Activated CD4-positive, alpha-beta memory T cell treated with anti-CD3 and anti-CD28 coated beads, Interleukin-2, amount 10 ng/mL, durations not matched to agents 7 days and 5 days (primary cell): ENCODE measurements at places on chromosomes 7 and 10.

GRCh38 chr10:86261941-86262687 lies 104.5 kb downstream of the GRID1 start:
- no peak overlapping the region for H3K27ac ChIP-seq
- peaks cover 30% of the 10 kb centered on the region for H3K27me3 ChIP-seq
- no peaks in the 10 kb centered on the region for H3K4me1 ChIP-seq
- no peak overlapping the region for H3K4me3 ChIP-seq
- H3K36me3 ChIP-seq: no peaks in the 10 kb centered on the region

- H3K27me3 ChIP-seq: no peaks in the 10 kb centered on the region
- H3K4me3 ChIP-seq: no peak overlapping the region
- no peak overlapping the region for H3K27ac ChIP-seq
- no peak for DNase-seq
Observed at GRCh38 chr7:132828502-132828901, 252.2 kb upstream of the PLXNA4 start.

GRCh38 chr7:5452937-5453540 lies 29.4 kb upstream of the TNRC18 start:
- no peak overlapping the region for H3K27ac ChIP-seq
- no peak for DNase-seq
- no peaks in the 10 kb centered on the region for H3K36me3 ChIP-seq
- no peaks in the 10 kb centered on the region for H3K4me1 ChIP-seq
- peaks cover 5% of the 10 kb centered on the region for H3K27me3 ChIP-seq

GRCh38 chr7:129828989-129829736 lies 123.6 kb downstream of the UBE2H start:
- peaks cover 24% of the 10 kb centered on the region for H3K4me1 ChIP-seq
- H3K36me3 ChIP-seq: peaks cover 6% of the 10 kb centered on the region
- H3K27me3 ChIP-seq: no peaks in the 10 kb centered on the region
- DNase-seq: peak; percentile 54
- no peak overlapping the region for H3K4me3 ChIP-seq

GRCh38 chr7:85512790-85513189 lies 325.9 kb upstream of the SEMA3D start:
- H3K4me3 ChIP-seq: no peak overlapping the region
- H3K27ac ChIP-seq: no peak overlapping the region
- H3K36me3 ChIP-seq: no peaks in the 10 kb centered on the region
- no peaks in the 10 kb centered on the region for H3K27me3 ChIP-seq
- no peaks in the 10 kb centered on the region for H3K4me1 ChIP-seq
- no peak for DNase-seq

GRCh38 chr10:85849315-85849714 lies 517.3 kb downstream of the GRID1 start:
- H3K4me1 ChIP-seq: peaks cover 6% of the 10 kb centered on the region
- H3K27me3 ChIP-seq: no peaks in the 10 kb centered on the region
- DNase-seq: no peak
- no peak overlapping the region for H3K27ac ChIP-seq
- H3K4me3 ChIP-seq: no peak overlapping the region

DNA sequence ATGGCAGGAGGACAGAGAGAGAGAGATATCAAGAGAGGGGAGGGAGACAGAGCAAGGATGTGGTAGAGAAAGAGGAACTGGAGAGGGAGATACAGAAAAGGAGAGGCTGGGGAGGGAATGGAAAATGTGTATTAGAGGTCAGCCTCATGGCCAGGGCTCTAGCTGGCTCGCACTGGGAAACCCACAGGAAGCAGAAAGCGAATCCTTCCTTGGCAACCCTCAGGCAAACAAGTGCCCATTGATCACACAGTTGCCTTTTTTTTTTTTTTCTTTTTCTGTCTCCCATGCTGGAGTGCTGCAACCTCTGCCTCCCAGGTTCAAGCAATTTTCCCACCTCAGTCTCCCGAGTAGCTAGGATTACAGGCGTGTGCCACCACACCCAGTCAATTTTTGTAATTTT lies 391.2 kb downstream of the TYW1 start:
- H3K27ac ChIP-seq: no peak overlapping the region
- H3K4me3 ChIP-seq: no peak overlapping the region
- H3K27me3 ChIP-seq: no peaks in the 10 kb centered on the region

- no peaks in the 10 kb centered on the region for H3K4me1 ChIP-seq
- no peaks in the 10 kb centered on the region for H3K36me3 ChIP-seq
- no peak overlapping the region for H3K27ac ChIP-seq
- no peak for DNase-seq
Observed at GRCh38 chr10:60986791-60987190, 42.8 kb upstream of the RHOBTB1 start.

GRCh38 chr10:101938305-101939007 lies 94.9 kb upstream of the KCNIP2 start:
- H3K4me1 ChIP-seq: no peaks in the 10 kb centered on the region
- no peak for DNase-seq

DNA sequence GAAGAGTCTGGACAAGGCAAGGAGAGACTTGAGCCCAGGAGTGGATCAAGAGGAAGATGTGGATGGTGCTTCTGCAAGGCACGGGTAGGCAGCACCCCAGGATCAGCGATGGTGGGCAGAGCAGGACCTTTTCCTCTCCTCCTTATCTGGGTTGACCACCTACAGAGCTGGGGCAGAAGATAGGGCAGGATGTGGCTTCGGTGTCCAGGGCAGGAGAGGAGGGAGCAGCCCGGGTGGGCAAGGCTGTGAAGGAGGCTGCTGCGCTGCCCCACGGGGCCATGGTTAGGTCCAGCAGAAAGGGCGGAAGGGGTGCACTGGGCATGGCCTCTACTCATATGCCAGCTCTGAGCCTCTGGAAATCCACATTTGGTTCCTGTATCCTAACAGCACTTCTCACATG lies 20.0 kb upstream of the PARP12 start:
- H3K27me3 ChIP-seq: peaks cover 9% of the 10 kb centered on the region
- H3K4me3 ChIP-seq: no peak overlapping the region
- peaks cover 9% of the 10 kb centered on the region for H3K36me3 ChIP-seq
- H3K4me1 ChIP-seq: peaks cover 33% of the 10 kb centered on the region

DNA sequence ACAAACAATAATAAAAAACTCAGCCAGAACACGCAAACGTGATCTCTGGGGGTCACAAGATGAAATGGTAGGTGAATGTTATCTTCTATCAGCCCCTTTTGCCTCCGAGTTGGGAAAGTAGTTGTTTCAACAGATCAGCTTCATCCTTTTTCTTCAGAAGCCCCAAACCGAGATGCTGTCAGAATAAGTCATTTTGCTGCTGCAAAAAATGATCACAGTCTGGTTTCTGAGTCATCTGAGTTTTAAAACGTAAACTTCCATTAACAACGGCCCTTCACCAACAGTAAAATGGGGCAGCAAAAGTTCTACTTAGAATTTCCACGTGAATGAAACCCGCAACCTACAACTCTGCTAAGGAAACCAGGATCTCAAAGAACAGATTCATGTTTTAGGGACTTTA lies 44.9 kb downstream of the JCAD start:
- peaks cover 32% of the 10 kb centered on the region for H3K27me3 ChIP-seq
- H3K36me3 ChIP-seq: no peaks in the 10 kb centered on the region
- H3K4me3 ChIP-seq: no peak overlapping the region
- DNase-seq: no peak

DNA sequence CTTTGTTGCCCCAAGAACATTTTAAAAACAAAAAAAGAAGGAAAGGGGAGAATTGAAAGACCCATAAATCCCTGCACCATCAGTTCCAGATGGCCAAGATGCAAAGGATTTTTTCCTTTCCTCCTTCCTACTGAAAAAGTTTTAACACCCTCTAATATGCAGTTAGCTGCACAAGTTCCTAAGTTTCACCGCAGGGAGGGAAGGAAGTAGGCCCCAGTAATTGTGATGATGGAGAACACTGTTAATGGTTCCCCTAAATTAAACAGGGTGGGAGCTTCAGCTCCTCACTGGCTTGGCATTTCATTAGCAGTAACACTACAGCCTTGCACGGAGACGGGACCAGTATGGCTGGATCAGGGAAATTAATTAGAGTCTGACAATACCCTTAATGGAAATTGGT lies 63.7 kb upstream of the PPIF start:
- peaks cover 61% of the 10 kb centered on the region for H3K4me1 ChIP-seq
- H3K27ac ChIP-seq: no peak overlapping the region
- no peak for DNase-seq

- no peak for DNase-seq
- no peaks in the 10 kb centered on the region for H3K4me1 ChIP-seq
- no peaks in the 10 kb centered on the region for H3K27me3 ChIP-seq
- H3K27ac ChIP-seq: no peak overlapping the region
- no peak overlapping the region for H3K4me3 ChIP-seq
Observed at GRCh38 chr10:86293396-86293791, 73.2 kb downstream of the GRID1 start.

GRCh38 chr7:23956772-23957576 lies 247.0 kb downstream of the STK31 start:
- no peaks in the 10 kb centered on the region for H3K36me3 ChIP-seq
- peaks cover 7% of the 10 kb centered on the region for H3K4me1 ChIP-seq
- DNase-seq: no peak
- H3K27me3 ChIP-seq: peaks cover 7% of the 10 kb centered on the region
